AG04450 (cell line): ENCODE measurements at places on chromosomes 3 and 15. TPM values are rescaled to one million over a fixed set of nuclear protein-coding genes. Genes with fewer than 3 reads are reported as not detected.

DNA sequence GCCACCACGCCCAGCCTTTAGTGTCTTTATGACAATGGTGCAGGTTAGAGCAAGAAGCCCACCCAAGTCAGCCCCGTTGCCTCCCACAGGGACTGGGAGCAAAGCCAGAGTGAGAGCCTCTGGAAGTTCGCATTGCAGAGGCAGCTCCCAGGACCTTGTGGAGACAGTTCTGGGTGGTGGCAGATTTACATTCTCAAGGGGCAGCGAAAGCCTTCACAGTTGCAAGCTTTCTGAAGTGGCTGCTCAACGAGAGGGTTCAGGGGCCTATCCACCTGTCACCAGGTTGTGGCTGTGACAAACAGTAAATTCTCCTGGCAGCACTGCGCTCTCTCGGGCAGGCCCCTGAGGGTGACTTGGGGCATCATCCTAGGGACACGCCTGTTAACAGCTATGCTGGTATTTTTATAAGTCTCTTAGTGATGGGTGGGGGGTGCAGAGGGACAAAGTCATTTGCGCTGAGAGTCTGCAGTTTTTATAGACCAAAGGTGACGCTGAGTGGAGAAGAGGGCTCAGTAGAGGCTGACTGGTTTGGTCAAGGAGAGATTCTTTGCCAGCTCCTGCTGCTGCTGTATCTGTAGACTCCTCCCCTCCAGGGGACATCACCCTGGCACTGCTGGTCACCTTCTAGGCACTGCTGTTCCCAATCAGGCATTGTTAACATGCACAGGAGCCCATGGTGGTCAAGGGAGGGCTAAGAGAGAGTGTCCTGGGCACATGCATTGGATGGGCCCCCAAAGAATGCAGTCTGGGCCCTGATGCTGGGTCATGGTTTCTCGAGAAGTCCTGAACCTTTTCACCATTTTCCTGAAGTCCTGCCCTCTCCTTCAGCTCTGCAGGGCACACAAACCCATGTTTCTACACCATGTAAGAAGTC lies 57.5 kb upstream of the KLF13 start:
- DNase-seq: no peak

DNA sequence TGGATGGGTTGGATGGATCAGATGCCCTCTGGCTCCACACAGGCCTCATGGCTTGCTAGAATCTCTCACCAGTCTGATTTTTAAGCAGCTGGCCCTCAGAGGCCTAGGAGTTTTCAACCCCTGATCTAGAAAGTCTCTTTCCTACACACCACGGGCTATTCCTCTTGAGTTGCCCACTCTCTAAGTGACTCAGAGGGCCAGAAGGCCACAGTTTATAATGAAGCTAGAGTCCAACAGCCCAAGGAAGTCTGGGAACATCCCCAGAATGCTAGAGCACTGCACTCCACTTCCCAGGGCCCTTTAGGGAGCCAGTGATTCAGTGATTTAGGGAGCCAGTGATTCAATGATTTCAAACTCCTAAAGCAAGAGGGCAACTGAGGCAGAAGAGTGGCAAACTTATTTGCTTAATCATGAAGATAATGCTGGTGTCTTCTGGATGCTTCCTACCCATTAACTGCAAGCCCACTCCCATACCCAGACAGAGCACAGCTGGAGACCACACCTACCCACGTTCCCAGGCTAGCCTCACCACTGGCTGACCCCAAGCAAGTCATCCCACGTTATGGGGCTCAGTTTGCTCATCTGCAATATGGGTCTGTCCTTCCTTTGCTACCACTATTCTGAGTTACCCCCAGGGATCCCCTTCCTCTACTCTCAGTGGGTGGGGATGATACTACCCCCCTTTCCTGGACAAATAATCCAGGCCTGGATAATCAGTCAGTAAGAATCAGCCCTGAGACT lies 36.7 kb downstream of the ABTB1 start:
- no peak for DNase-seq

Gene ITPKA
- polyA plus RNA-seq: 0.92 and 1.5 TPM in 2 replicates

GRCh38 chr15:63463793-63464192 lies 40.6 kb upstream of the USP3 start:
- no peak for DNase-seq
